ENCODE measurements at places on chromosomes 16 and 17. TPM values are rescaled to one million over a fixed set of nuclear protein-coding genes. Genes with fewer than 3 reads are reported as not detected.

The RPGRIP1L gene
- total RNA-seq: 2.0 TPM

- no peak for DNase-seq
These were observed 52.2 kb downstream of the TBC1D16 start for GRCh38 chr17:79983456-79983855.

GRCh38 chr16:58503166-58503862, 3.4 kb downstream of the NDRG4 start:
- DNase-seq: no peak

- no peak for DNase-seq
These were observed 2.5 kb downstream of the MAPK3 start for GRCh38 chr16:30120340-30121105.

- no peak for DNase-seq
These were observed 13.7 kb downstream of the DYNLL2 start for GRCh38 chr17:58096892-58097291.

GRCh38 chr17:75273977-75274708, 3.1 kb upstream of the MIF4GD start:
- DNase-seq: no peak

- no peak for DNase-seq
These were observed 82.6 kb upstream of the TOB1 start for GRCh38 chr17:50948711-50949110.

GRCh38 chr17:79298799-79299198, 224.2 kb downstream of the ENGASE start:
- DNase-seq: no peak

The PRR15L gene
- not detected for total RNA-seq

DNA sequence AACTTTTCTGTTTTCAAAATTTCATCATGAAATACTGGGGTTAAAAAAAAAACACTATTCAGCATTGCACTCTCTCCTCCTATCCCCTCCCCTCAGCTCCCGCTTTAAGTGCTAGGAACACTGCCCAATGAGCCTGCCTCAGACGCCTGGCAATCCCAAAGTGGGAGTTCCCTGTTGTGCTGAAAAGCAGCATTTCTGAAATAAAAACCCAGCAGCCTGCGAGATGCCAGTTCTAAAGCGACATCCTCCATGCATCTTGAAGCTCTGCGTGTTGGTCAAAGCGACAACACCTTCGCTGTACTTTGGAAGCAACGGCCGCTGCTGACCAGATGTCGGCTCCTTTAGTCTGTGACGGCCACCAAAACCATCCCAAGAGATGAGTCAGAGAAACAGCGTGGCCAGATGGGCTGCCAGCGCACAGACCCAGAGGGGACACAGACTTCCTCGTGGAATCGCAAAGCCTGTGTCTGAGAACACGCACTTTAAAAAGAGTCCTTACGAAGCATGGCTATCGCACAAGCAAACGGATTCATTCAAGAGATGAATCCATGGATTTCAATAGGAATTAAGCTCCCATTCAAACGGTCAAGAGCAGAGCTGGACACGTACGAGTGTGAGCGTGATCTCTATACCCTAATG, 32.8 kb downstream of the FBXO31 start:
- no peak for DNase-seq

DNA sequence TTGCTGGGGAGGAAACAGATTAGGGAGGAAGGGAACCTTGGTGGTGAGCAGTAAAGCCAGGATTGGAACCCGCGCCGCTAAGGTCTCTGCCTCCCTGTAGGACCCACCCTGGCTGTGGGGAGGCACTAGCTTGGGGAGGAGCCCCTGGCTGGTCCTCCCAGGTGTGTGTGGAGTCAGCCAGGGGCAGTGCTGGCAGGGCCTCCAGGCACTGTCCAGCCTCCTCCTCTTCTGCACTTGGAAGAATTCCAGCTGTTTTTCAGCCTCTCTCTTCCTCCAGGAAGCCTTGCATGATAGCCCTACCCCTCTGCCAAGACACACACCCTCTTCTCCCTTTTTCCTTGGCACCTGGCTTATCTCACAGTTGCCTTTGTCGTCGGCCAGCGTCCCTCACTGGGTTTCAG, 34.8 kb downstream of the TMEM235 start:
- DNase-seq: no peak
